ENCODE measurements at places on chromosomes 1 and 21.

DNA sequence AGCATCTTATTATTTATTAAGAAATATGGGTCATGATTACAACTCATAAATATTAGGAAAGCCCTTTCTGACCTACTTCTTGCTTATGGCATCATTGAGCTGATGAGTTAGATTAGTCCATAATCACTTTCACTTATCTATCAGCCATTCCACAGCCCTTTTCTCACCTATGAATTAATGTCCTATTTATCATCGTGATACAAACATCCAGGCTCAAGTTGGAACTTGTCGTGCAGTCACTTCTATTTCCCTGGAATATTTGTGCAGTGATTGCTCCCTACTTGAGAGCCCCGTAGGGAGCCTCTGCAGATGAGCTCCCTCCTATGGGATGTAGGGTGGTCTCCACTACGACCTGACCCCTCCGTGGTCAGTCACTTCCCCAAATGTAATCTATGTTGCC is 8.1 kb upstream of the F3 start:
- DNase-seq: no peak

DNA sequence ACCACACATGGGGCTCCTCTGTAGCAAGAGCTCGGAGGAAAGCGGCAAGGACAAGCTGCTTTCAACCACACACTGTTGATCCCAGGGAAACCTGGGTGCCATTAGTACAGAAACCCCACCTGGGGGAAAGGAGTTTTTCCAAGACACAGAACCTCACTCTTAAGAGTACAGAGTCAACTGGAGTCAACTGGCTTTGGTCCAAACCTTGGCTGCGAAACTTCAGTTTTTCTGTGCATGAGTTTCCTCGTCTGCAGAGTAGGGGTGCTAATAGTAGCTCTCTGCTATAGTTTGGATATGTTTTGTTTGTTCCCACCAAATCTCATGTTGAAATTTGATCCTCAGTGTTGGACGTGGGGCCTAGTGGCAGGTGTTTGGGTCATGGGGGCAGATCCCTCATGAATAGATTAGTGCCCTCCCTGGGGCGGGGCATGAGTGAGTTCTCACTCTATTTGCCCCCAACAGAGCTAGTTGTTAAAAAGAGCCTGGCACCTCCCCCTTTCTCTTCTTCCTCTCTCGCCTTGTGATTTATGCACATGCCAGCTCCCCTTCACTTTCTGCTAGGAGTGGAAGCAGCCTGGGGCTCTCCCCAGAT is 161.1 kb downstream of the PIGK start:
- no peak for DNase-seq

GRCh38 chr1:14377386-14377785 is 221.1 kb upstream of the KAZN start:
- DNase-seq: no peak

GRCh38 chr1:167463875-167464575 is 54.3 kb downstream of the CD247 start:
- DNase-seq: no peak

DNA sequence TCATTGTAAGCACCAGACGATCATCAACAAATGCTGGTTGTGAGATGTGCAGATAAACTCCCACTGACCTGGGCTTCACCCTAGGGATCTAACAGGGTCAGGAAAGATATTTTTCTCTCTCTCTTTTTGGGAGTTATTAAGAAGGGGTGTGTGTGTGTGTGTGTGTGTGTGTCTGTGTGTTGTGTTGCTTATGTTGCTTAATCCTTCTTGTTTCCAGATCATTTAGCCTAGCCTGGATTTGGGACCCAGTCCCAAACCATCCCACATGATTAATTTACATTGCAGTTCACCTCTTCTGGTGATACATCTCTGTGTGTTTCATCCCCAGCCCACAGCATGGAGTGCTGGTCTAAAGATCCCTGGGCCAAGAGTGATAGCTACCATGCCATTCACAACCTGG is 122.8 kb upstream of the IPO9 start:
- DNase-seq: no peak

- DNase-seq: no peak
Observed at GRCh38 chr1:49416758-49417157, 607.0 kb downstream of the AGBL4 start.
